ENCODE measurements at places on chromosomes 7 and 10.

- DNase-seq, result no peak
Observed at GRCh38 chr7:19133886-19134285, 11.3 kb downstream of the FERD3L start.

- DNase-seq, result no peak
Observed at GRCh38 chr7:94008537-94008936, 4.4 kb upstream of the BET1 start.

- no peak for DNase-seq
Observed at GRCh38 chr7:33750177-33750576, 155.2 kb upstream of the BMPER start.

DNA sequence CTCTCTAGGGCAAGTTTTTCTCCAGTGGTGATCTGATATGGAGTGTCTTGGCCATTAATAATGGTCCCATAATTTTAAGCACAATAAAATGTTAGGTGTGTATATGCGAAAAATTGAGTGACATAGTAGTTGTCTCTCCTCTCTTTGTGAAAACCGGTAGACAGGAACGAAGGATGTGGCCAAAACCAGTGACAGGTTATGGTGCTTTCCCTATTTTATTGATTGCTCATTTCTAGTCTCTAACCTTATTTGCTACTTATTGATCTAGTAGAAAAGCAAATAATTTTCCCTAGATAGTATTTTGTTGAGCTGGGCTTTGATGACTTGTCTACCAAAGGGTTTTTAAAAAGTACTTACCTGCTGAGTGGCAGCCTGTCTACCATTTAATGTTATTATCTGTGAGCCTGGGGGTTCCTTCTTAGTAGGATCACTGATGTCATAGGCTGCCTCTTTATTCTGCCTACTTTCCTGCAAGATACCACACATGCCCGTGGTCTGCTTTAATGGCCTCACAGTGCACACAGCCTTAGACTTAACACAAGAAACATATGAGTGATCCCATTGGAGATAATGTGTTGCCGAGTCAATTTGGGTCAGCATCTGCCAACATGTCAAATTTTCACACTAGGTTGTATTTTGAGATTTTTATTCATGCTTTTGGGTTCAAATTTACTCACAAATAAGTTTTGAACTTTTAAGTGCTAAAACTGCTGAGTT lies 100.0 kb downstream of the AUTS2 start:
- DNase-seq, result no peak

DNA sequence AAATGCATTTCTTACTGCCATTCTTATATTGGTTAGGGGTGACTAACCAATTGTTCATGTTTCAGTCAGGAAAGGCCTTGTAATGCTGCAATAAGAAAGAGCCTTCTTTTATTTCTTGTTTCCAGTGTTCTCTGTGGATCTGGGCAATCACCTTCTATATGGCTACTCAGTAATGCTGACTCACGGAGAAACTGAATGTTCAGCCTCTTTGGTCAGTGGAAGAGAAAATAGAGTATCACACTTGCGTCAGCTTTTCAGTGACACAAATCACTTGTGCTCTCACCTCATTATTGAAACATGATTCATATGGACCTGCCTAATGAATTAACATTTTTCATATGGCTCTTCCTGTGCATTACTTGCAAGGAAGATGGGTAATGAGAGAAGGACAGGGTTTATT lies 243.9 kb upstream of the POT1 start:
- DNase-seq, result no peak

DNA sequence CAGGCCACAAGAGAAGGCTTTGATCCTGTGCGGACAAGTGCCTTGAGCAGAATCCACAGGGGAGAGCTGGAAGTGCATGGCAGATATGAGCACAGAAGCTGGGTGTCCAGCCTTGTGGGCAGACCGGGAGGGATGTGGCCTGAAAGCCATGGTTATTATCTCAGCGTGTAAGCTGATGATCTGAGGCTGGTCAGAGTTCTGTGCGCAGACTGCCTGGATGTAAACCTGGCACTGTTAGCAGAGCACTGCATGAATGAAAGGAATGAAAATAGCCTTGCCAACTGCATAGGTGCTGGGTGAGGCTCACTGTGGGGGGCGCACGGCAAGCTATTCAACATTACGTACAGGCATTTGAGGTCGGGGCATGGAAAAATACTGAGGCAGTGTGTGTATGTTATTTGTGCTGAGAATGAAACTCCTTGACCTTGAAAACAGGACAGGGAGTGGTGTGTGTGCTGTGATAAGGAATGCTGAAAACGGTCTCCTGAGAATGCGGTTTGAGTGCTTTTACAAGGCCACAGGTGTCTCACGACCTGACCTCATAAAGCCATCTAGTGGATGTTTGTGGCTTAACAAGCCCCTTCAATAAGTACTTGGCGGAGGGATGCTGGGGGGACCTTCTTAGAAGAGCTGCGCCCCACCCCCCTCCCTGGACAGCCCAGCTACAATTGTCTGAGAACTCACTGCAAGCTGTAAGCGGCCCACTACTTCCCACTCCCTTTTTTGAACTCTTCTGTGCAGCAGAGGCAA lies 18.7 kb downstream of the AKR1C1 start:
- no peak for DNase-seq

DNA sequence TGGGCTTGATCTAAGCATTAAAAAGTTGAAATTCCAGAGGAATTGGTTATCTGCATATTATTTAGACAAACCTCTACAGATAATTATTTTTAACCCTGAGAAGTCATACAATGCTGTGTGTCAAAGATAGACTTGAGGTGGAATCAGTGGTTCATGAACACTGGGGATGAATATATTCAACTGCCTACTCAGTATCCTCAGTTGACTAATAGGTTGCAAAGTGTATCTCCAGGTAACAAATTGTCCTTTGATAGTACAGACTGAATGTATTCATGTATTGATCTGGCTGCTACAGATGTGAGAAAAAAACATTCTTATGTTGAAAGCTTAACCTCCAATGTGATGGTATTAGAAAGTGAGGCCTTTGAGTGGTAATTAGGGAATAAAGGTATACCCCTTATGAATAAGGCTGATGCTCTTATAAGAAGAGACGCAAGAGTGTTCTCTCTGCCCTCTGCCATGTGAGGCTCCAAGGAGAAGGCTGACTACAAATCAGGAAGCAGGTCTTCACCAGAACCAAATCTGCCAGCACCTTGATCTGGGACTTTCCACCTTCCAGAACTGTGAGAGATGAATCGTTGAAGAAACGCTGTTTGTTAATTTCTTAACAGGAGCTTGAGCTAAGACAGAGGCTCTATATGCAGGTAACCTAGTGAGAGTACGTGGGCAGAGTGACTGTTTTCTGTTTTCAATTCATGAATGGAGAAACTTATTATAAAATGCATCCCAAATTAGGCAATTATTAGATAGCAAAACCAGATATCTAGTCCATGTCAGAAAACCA lies 7.5 kb downstream of the MRPL32 start:
- no peak for DNase-seq

DNA sequence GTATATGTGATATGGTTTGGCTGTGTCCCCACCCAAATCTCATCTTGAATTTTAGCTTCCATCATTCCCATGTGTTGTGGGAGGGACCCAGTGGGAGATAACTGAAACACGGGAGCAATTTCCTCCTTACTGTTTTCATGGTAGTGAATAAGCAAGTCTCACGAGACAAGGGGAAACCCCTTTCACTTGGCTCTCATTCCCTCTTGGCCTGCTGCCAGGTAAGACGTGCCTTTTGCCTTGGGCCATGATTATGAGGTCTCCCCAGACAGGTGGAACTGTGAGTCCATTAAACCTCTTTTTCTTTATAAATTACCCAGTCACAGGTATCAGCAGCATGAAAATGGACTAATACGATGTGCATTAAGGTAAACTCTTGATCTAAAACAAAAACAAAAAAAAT lies 357.1 kb upstream of the AOAH start:
- no peak for DNase-seq

All from stimulated activated CD8-positive, alpha-beta memory T cell treated with anti-CD3 and anti-CD28 coated beads, Interleukin-15, amount 100 ng/mL, for 4 hours (primary cell).